ENCODE measurements at places on chromosomes 11 and 22.

DNA sequence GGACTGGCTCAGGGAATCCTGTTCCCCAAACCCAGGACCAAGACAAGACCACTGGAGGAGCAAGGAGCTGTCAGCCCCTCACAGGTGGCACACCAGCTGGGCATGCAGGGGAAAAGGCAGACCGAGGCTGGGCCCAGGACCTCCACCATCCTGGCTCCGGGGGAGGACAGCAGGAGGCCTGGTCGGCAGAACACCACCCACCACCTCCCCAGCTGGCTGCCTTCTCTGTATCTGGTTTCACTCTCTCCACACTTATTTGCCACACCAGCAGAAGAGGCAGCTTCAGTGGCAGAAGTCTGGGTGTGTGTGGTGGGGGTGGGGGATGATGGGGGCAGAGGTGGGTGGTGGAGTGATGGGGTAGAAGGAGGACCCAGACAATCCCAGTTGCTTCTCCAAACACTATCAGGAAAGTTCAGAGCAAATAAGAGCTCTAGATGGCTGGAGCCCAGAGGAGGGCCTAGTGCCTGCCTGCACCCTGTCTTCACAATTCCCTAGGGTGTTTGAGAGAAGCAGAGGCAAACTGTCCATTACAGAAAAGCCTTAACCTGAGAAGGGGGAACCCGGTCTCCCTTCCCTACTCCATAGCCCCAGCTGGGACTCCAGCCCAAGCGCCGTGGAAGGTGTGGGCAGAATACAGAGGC, 51.9 kb upstream of the CDON start:
- DNase-seq = no peak

- DNase-seq = no peak
These were observed 54.9 kb downstream of the ENDOD1 start for GRCh38 chr11:95144313-95145235.

DNA sequence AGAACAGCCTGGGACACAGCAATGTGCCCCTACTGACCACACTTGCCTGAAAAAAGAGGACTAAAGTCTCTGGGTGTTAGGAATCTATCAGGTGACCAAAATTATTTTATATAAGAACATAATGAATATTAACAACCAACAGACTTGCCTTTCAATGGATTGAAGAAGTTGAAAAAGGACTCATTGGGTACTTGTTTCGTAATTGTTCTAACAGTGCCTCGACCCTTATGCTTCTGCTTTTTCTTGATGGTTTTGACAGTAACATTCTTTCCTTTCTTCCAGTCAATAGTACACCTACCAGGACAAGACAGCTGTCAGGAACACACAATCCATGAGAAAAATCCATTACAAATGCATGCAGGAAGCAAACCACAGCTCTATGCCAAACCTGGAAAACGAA, 29.0 kb upstream of the PHLDA2 start:
- no peak for DNase-seq

- DNase-seq = no peak
These were observed 4.8 kb downstream of the TRIM3 start for GRCh38 chr11:6468712-6469495.

DNA sequence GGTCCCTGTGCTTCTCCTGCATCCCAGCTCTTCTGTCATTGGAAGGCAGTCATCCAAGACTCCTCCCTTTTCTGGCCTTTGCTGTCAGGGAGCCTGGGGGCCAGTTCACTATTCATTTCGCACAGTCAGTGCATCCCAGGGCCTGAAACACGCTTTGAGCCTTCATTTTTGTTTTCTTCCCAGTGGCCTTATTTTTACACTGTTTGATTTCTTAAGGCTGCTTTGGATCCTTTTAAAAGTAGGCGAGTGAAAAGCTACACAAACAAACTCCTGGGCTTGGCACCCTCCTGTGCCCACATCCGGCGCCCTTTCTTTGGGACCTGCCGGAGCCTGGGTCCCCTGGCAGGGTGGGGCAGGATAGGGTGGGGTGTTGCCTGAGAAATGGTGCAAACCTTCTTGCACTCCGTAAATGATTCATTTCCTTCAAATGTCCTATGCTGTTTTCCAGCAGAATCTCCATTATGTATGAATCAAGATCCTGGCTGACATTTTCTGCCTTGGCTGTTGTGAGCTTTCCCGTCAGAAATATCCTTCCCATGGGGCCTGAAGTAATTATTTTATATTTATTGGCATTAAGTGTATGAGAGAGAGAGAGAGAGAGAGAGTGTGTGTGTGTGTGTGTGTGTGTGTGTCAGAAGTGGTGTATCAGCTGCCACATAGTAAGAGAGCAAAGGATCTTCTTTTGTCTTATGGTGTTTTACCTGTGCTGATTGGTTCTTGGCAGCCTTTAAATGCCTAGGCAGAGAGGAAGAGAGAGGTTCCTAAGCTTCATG, 45.6 kb downstream of the BCR start:
- no peak for DNase-seq

DNA sequence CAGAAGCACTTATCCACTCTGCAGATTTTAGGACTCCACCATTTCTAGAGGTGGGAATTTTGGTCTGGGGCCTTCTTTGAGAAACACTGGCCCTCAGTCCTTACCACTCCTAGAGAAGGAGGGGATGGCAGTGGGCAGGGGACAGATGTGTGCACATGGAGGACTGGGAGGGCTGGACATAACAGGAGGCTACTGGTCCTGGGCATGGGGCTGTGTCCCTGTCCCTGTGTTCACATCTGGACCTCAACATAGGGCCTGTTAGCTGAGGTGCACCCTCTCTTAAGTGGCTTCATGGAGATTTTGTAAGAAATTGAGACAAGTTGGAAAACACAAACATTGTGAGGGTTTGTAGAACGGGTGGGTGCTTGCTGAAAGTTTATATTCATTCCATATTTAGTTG, 103.4 kb downstream of the ATXN10 start:
- no peak for DNase-seq

GRCh38 chr22:36267896-36268485, 15.1 kb downstream of the APOL1 start:
- no peak for DNase-seq

DNA sequence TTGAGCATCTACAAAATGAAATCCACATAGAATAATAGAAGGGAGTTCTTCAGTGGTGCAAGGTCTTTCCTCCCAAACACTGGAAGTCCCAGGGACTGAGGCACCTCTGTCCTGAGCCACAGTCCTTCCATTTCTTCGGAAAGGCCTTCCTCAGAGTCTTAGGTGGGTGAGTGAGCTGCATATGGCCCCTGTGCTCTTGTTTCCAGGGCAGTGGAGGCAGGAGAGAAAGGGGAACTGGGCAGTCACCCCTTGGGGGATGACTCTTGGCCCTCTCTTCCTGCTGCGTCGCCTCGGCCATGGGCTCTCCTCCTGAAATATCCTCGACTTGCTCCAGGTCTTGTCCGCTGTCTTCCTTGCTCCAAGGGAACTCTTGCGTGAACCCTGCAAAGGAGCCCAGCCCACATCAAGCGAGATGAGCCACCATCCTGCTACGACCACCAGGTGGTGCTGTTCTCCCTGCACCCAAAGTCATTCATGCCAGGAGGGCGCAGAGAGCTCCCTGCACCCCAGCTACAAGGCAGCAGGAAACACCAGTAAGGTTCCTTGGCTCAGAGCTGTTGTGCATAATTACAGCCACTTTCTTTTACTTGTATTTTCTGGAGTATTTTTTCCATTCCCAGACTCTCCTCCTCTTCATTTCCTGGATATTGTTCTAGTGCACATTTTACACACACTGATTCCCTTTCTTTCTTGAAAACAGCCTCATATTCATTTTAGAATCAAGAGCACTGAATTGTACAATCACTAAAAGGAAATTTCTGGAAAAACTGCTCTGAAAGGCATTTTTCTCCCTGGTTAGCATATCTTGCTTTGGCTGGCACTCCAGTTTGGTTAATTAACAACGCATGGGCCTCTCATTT, 397.8 kb downstream of the OPCML start:
- peak; percentile 6 for DNase-seq

DNA sequence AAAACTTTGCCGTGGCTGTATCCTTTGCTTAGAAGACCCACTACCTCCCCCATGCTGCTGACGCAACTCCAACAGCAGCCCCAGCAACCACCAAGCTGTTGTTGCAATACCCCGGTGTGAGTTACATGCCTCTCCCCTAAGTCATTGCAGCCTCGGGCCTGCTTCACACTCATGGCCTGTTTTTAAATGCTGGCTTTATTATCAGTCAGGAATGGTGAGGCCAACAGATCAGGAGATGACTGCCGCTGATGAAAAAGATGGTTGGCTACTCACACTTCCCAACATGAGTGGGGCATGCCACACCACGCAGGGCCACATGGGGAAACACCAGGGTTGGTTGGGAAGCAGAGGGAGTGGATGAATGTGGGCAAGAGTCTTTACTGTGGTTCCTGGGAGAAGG, 171.5 kb upstream of the SYT13 start:
- no peak for DNase-seq

DNA sequence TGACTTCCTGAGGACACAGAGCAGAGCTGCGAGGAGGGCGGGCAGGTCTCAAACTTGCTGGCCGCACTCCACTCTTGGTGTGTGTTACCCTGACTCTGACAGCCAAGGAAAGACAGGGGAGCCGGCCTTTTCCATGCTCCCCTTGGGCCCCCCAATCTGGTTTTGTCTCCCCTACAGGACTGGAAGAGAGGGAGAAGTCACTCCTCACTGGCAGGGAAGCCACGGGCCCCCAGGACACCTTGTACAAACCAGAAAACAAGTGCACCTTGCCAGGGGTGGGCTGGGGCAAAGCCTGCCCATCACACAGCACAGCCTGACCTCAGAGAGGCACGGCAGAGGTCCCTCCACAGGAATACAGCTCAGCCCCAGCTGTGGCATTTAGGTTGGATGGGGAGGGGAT, 20.2 kb downstream of the CBX7 start:
- DNase-seq = no peak

DNA sequence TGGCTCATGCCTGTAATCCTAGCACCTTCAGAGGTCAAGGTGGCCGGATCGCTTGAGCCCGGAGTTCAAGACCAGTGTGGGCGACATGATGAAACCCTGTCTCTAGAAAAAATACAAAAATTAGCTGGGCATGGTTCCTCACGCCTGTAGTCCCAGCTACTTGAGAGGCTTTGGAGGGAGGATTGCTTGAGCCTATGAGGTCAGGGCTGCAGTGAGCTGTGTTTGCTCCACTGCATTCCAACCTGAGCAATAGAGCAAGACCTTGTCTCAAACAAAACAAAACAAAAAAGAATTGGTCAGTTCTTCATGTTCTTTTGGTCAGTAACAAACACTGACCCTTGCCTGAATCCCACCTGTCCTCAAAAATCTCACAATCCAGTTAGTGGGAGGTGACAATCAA, 36.7 kb upstream of the VSTM5 start:
- DNase-seq = no peak

GRCh38 chr11:77479746-77480352, 6.0 kb upstream of the PAK1 start:
- no peak for DNase-seq

- no peak for DNase-seq
These were observed 3.3 kb downstream of the PRR33 start for GRCh38 chr11:1888347-1888753.

DNA sequence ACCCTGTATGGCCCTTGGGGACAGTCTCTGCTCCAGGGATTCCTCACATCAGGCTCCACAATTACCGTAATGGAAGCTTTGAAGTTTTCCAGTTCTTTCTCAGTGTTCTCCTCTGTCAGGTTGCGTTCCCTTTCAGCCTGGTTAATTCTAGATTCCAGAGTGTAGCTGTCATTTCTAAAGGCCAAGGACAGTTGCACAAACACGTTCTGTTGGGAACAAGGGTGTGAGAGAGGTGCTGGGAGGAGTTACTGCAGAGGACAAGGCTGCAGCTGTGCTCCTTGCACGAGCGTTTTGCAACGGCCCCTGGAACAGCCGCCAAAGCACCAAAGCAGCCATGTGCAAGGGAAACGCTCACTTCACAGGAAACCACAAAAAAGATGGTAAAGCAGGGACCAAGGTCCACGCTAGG, 35.9 kb upstream of the LYVE1 start:
- no peak for DNase-seq

DNA sequence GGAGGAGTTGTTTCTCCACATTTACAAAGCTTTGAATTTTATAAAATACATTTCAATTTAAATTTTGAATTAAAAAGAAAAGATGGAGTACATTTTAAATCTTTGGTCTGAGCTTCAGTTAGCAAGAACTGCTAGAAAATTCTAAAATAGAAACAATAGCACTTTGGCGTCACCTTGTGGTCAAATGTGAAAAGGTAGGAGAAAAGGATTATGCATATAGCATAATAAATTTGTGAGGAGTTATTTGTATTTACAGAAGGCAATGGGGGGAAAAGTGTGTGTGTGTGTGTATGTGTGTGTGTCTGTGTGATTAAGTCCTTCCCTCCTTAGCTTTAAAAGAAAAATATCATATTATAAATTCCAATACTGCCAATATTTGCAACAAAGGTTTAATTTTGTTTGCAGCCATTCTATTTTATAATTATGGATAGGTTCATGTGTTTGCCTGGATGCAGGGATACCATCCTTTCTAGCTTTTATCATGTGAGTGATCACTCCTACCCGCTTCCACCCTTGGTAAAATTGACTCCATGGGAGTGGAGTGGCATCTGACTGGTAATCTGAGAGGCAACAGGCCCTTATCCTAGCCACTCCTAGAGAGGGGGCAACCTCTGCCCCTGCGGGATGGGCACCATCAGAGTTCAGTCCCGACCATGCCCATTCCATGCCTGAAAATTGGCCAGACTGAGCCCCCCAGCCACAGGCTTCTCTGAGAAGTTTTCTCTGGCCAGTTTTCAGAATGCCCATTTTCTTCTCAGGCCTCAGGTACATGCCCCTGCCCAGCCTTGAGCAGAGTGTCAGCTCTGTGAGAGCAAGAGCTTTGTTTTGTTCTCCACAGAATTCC, 13.6 kb upstream of the LGR4 start:
- no peak for DNase-seq

- no peak for DNase-seq
These were observed 41.8 kb upstream of the KCNQ1OT1 start for GRCh38 chr11:2741377-2742131.

GRCh38 chr11:35160902-35161597, 22.1 kb downstream of the CD44 start:
- no peak for DNase-seq

GRCh38 chr11:56207790-56208189, 26.3 kb downstream of the OR5T2 start:
- DNase-seq = no peak

GRCh38 chr11:79013509-79013908, 427.3 kb downstream of the TENM4 start:
- DNase-seq = no peak

GRCh38 chr22:27842201-27842600, 40.6 kb upstream of the MN1 start:
- no peak for DNase-seq

DNA sequence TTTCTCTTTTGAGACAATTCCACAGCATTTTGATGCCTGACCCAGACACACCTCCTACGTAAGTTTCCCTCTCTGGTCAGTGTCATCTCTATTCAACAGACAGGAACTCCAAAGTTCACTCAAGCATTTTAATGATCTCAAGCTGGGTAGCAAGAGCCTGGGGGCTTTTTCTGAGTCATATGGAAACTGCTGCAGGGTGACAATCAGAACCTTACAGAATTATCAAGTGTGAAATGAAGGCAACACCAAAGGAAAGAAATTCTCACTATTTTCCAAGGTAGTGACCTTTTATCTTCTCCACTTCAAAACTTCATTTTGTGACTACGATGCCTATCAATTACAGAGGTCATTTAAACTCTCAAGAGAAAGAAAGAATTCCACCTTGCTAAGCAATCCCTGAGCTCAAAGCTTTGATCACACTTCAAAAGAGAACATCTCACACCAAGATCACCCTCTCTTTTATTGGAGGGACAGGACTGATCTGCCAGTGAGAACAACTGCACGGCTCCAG, 229.0 kb upstream of the ZC3H12C start:
- peak; percentile 5 for DNase-seq
